M059J (cell line): ENCODE measurements at places on chromosomes 3 and 15. TPM values are rescaled to one million over a fixed set of nuclear protein-coding genes. Genes with fewer than 3 reads are reported as not detected.

The TMC3 gene
- not detected in 2 replicates for total RNA-seq

The LRRC2 gene
- total RNA-seq, result 0.17 and 1.1 TPM in 2 replicates

The SUSD5 gene
- total RNA-seq, result 0.44 and 0.98 TPM in 2 replicates

The NEO1 gene
- total RNA-seq, result 7.3 and 16.1 TPM in 2 replicates

GRCh38 chr15:87123676-87124382 lies 1044.2 kb downstream of the AGBL1 start:
- DNase-seq, result peak; percentile 13

- no peak for DNase-seq
These were observed 120.5 kb upstream of the PROK2 start for GRCh38 chr3:71905426-71905825.

The PTPRG gene
- 9.2 and 15.9 TPM in 2 replicates for total RNA-seq

- peak; percentile 86 for DNase-seq
These were observed 4.6 kb upstream of the TSPAN3 start for GRCh38 chr15:77075528-77075927.

DNA sequence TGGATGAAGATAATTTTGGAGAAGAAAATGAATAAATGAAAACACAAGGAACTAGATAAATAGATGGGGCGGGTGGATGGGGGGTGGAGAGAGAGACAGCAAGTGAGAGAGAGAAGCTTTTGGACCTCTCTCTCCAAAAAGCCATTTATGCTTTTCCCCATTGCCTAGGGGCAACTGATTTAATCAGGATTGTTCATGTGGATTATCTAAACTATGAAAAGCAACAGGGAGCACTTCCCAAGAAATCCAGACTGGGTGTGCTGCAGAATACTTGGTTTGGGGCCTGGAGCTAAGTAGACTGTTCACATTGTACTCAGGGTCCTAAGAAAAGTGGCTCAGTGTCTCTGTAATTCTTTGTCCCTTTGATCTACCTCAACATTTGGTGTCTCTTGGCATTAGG lies 367.0 kb downstream of the TIGIT start:
- DNase-seq, result peak; percentile 87

The ITGA11 gene
- total RNA-seq, result 31.2 and 54.7 TPM in 2 replicates

DNA sequence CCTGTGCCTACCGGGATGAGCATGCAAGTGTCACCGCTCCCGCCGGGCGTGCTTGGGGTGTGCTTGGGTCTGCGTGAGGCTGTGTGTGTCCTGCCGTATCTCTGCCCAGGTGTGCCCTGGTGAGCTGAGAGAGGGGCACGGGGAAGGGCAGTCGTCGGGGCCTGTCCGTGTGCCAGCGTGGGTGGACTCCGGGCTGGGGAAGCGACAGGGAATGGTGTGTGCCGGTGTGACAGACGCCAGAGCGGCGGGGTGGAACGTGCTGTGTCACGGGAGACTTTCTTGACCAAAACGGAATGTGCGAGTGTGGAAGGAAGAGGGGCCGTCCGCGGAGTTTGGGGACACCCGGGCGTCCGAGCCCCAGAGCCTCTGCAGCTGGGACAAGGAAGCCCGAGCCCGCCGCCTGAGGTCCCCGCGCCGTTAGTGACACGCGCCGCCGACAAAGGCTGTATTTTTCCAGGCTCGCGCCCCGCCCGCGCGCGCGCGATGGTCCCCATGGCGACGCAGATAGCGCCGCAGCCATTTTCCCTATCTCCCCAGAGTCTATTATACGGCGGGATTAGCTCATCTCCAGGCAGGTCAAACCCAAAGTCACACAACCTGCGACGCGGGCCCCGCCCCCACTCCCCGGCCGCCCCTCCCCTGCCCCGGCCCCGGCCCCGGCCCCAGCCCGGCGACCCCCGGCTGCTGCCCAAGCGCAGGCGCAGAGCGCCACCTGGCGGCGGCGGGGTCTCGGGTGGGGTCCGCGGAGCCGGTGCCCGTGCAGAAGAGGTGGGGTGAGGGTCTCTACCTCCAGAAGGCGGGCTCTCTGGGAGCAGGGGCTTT lies 4.5 kb upstream of the GATA2 start:
- DNase-seq, result peak; percentile 75

- DNase-seq, result no peak
These were observed 307.0 kb upstream of the ROPN1 start for GRCh38 chr3:124298951-124299350.

DNA sequence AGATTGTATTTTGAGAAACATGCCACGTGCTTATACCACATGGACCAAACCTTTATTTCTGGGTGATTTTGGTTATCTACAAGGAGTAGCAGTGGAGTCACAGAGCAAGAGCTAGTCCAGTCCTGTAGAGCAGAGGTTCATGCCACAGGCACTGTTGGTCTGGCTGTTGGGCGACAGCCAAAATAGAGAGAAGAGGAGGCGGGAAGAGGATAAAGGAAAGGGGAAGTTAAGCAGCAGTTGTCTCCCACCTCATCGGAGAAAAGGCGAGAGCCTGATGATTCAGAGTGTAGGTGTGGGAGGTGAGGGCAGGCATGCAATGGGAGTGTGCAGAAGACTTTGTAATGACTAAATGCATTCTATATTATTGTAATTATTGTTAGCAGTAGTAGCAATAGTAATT lies 237.5 kb upstream of the ROPN1 start:
- DNase-seq, result peak; percentile 52
